ENCODE measurements at places on chromosomes 7 and 10.
A peak's percentile ranks its signal among the peaks of the same experiment; 100 is the strongest.

DNA sequence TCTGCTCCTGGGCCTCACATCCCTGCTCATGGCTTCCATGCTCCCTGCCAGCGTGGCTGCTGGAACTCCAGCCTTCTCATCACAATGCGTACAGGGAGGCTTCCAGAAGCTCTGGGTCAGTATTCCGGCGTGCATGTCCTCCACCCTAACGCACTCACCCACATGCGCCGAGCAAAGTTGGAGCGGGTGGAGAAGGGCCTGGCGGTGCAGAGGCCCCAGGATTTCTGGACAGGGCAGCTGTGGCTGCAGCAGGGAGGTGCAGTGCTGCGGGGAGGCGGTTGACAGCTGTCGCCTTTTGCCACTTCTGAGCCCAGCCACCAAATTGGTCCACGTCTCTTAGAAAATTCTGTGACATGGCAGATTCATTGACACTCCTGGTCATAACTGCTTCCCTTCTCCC lies 33.6 kb upstream of the FAM20C start:
- DNase-seq, result no peak

GRCh38 chr7:133754708-133755107 lies 372.4 kb upstream of the LRGUK start:
- DNase-seq, result no peak

DNA sequence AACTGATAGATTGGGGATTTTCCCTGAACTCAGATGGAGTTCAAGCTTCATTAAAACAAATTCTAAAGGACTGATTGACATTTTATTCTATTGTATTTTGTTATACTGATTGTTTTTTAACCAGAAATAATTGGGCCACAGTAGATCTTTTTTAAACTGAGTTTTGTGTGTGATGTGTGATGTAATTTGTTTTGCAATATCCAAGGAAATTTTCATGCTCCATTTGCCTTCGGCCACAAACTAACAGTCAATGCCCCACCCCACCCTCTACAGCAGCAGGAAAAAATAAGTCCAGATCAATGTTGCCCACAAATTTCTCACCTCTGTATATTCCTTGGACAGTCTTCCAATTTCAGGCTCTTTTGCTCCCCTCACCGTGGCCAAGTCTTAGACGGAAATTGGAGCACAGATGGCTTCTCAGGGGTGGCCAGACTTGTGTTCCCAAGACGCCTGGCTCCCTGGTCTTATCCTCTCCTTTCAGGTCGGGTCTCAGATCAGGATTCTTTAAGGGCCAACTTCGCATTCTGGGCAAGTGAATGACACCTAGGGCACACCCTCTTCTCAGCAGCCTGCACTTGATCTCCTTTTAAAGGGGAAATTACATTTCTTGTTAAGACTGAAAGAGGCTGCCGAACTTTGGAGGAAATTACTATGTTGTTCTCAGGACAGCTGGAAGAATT lies at the start of gene SVOPL:
SVOPL (minus strand) TSS at position 506 of the 680 bp plus-strand sequence. CDS start 22,317 bp downstream, outside the sequence.
- no peak for DNase-seq

- no peak for DNase-seq
These were observed 47.7 kb upstream of the TRIL start for GRCh38 chr7:29005829-29006228.

DNA sequence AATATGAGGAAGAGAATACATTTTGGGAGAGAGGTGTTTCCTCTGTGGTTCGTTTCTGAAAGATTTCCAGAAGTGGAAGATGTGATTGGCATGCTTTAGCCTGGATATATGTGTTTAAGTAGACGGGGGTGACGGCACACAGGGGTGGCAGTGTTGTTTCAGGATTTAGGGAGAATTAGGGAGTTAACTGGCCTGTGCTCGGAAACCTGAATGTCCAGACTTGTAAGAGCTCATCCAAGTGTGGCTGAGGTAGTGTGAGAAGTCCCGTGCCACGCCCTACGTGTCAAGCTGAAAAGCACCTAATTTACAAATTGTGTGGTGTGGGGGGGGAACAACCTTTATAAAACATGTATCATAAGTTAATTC lies 1.1 kb downstream of the RALA start:
- DNase-seq, result peak; percentile 16

Data from NCI-H1105 (cell line).